ENCODE measurements at places on chromosomes 5 and 9. TPM values are rescaled to one million over a fixed set of nuclear protein-coding genes. Genes with fewer than 3 reads are reported as not detected.

DNA sequence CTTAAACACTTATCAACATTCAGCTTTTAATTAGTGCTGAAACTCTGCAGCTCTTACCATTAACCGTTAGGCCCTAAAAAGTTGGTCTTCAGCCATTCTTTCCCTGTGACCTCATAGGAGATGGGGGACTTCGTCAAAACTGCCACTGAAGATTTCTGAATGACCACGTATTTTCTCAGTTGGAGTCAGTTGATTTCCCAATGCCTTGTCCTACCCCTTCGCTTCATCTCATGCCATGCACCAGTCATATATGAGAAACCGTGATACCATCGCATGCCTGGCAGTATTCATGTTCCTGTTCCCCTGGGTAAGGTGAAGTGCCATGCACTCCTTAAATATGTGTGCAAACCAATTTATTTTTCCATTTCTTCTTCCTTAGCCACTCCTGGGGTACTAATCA, 10.8 kb upstream of the ZFR start:
- H3K36me3 ChIP-seq, result no peaks in the 10 kb centered on the region
- no peaks in the 10 kb centered on the region for H3K4me1 ChIP-seq
- no peak overlapping the region for H3K4me3 ChIP-seq
- H3K27me3 ChIP-seq, result no peaks in the 10 kb centered on the region

- no peaks in the 10 kb centered on the region for H3K27me3 ChIP-seq
- no peak overlapping the region for H3K27ac ChIP-seq
- DNase-seq, result no peak
- H3K36me3 ChIP-seq, result no peaks in the 10 kb centered on the region
- no peak overlapping the region for H3K4me3 ChIP-seq
- H3K4me1 ChIP-seq, result no peaks in the 10 kb centered on the region
Measured at GRCh38 chr5:108753331-108753730, 5.6 kb downstream of the FER start.

TSSK1B gene
- 0.08 TPM for polyA plus RNA-seq

DNA sequence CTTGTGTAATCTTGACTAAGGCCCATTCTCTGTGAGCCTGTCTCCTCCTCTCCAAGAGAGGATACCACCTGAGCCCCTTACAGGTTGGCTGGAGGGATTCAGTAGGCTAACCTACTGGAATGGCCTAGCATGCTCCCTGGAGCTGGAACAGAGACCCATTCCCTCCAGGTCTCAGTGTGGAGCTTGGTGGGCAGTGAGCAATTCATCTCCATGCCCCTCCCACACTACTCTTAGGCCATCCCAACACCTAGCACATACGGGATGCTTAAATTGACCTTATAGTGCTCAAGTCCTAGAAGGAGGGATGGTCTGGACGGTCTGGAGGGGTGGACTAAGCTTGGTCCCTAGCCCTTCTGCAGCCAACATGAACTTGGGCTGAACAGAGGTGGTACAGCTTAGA, 75.6 kb downstream of the CRB2 start:
- H3K4me1 ChIP-seq, result no peaks in the 10 kb centered on the region
- no peak for DNase-seq
- no peak overlapping the region for H3K27ac ChIP-seq
- H3K36me3 ChIP-seq, result no peaks in the 10 kb centered on the region

BAAT gene
- polyA plus RNA-seq, result 0.09 TPM

DNA sequence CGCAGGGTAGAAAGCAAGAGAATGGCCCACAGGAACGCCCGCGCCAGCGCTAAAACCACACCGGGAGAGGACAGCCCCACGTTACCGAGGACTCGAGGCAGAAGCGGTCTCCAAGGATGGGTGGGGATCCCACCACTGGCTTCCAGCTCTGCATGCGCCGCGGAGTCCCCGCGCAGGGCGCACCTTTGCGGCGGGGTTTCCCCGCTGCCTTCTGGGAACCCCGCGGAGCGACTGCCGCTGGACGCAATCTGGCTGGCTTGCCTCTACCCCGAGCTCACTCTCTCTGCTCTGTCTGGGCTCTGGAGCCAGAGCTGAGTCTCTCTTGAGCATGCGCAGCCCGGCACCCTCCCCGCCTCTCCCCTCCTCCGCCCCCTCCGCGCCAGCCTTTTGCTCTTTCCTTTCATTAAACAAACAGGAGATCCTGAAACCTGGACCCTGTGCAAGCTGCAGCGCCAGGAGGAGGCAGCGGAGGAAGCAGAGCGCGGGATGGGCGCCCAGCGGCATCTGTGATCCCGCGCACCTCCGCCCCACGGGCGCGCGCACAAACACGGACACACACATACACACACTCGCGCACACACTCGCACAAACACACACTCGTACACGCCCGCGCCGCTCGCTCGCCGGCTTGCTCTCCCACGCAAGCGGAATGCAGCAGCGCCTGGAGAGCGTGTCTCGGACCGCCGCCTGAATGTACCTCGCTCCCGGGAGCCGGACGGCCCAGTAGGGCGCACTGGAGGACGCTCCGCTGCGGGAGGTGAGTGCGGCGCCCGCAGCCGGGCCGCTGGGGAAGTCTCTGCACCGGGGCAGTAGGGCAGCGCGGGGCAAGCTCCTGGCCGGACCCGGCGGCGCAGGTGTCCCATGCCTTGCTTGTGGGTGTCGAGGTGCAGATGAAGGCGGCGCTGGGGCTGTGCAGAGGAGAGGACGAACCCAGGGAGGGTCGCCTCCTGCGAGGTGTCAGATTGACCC, at the start of gene PLPPR1:
Gene PLPPR1 (plus strand): TSS at position 382 of the 969 bp plus-strand sequence.
- H3K27ac ChIP-seq, result no peak within 1 kb of the TSS
- peak within 1 kb of the TSS; percentile 78 for H3K4me3 ChIP-seq
- no peaks in the 10 kb centered on the region for H3K36me3 ChIP-seq
- peaks cover 12% of the 10 kb centered on the region for H3K4me1 ChIP-seq
- H3K27me3 ChIP-seq, result peaks cover 14% of the 10 kb centered on the region
- peak; percentile 47 for DNase-seq

DNA sequence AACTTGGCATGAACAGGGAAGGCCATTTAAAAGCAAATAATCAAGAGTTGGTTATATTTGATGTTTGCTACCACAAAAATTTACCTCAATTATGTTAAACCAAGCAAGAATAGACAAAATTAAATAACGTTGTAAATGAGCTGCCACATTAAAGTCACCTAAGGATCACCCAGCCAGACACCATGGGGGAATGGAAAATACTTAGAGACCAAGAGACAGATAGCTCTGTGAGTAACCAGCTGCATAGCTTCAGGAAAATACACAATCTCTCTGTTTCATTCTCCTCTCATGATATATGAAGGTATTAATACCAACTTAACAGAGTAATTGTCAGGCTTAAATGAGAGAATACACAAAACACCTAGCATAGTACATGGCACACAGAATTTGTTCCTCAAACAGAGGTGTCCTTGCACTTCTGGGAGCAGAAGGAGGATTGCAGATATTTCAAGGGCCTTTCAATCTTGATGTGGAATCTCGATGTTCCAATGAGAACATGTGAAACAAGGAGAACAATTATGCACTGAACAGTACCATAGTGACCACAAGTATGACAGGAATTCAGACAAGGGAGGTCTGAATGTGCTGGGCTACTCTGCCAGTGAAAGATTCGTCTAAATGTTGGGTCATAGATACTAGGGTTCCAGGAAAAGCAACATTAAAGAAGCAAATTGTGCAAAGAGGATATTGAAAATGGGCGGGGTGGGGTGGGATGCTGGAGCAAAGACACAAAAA, 18.6 kb downstream of the JAKMIP2 start:
- no peaks in the 10 kb centered on the region for H3K36me3 ChIP-seq
- H3K27me3 ChIP-seq, result no peaks in the 10 kb centered on the region
- DNase-seq, result no peak
- no peaks in the 10 kb centered on the region for H3K4me1 ChIP-seq
- no peak overlapping the region for H3K27ac ChIP-seq

DNA sequence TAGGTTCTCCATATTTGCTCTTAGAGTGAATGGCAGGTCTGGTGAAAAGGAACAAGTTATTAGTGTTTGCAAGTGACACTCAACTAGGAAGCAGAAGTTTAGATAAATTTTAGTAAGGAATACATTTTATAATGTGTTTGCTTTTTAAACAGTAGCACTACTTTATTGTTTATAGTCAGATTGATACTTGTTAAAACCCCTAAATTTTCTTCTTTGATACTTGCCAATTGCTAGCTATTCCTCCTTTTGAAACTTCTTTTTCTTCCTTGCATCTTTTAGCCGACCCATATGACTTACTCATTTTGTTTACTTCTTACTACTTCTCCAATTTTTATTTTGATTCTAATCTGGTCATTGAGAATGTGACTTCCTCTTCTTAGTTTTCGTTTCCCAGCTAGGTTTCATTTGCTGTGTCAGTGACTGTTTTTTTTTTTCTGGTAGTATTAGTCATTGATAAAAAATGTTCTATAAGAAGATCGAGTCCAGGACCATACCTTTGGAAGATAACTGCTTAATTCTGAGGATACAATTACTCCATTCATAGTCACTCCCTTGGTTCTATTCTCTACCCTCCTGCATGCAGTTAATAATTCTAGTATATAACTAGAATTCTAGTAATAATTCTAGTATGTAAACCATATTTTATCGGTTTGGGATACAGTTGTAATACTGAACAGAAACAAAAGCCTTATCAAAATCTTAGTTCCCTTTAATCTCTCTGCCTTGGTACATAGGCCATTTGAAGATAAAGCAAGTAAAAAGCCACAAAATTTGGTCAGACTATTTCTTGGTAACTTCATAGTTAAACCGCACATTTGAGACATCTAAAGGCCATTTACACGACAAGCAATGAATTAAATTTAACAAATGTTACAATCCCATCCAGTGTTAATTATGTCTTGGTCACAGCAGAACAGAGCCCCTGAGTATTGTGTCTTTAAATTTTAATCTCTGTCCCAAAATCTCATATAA, 2.8 kb upstream of the RICTOR start:
- H3K27me3 ChIP-seq, result no peaks in the 10 kb centered on the region
- DNase-seq, result no peak
- no peak overlapping the region for H3K27ac ChIP-seq
- H3K4me3 ChIP-seq, result no peak overlapping the region
- H3K36me3 ChIP-seq, result no peaks in the 10 kb centered on the region

FYB1 gene
- not detected for polyA plus RNA-seq

ADAMTS2 gene
- polyA plus RNA-seq, result 9.6 TPM

NIM1K gene
- polyA plus RNA-seq, result not detected

TLX3 gene
- not detected for polyA plus RNA-seq

PCDHA4 gene
- polyA plus RNA-seq, result 3.8 TPM

SLC25A2 gene
- 0.05 TPM for polyA plus RNA-seq

Measured in H1 (cell line).